ENCODE measurements at places on chromosomes 5 and 9.

- no peaks in the 10 kb centered on the region for H3K27me3 ChIP-seq
- peak overlapping the region; percentile 31 for H3K27ac ChIP-seq
- no peaks in the 10 kb centered on the region for H3K36me3 ChIP-seq
- no peak overlapping the region for H3K4me3 ChIP-seq
- no peak for DNase-seq
- peaks cover 7% of the 10 kb centered on the region for H3K4me1 ChIP-seq
Observed at GRCh38 chr9:81410201-81410600, 279.1 kb downstream of the TLE1 start.

DNA sequence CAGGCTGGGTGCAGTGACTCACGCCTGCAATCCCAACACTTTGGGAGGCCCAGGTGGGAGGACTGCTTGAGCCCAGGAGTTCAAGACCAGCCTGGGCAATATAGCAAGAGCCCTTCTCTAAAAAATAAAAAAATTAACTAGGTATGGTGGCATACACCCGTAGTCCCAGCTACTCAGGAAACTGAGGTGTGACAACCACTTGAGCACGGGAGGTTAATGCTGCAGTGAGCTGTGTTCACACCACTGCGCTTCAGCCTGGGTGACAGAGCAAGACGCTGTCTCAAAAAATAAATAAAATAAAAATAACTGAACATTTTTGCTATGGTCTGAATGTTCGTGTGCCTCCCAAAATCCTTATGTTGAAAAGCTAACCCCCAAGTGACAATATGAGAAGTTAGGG is 24.5 kb downstream of the AGTPBP1 start:
- no peak overlapping the region for H3K27ac ChIP-seq
- DNase-seq, result no peak
- H3K4me1 ChIP-seq, result no peaks in the 10 kb centered on the region
- no peaks in the 10 kb centered on the region for H3K27me3 ChIP-seq
- H3K4me3 ChIP-seq, result no peak overlapping the region

DNA sequence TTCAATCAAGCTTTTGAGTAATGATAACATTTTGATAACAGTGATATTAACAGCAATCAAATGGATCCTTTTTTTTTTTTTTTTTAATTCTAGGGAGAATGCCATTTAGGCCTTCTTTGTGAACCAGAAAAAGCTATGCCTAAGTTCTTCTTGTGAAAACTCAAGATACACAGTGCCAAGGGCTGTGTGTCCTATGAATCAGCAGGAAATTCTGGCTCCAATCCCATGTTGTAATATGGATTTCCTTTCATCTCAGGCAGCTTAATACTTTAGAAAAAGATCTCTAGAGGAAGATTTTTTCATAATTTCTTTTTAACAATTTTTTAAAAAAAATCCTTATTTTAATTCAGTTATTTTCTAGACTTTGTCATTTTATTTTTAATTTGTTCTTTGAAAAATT is 96.1 kb downstream of the NUDT12 start:
- H3K27me3 ChIP-seq, result no peaks in the 10 kb centered on the region
- no peaks in the 10 kb centered on the region for H3K36me3 ChIP-seq
- H3K4me1 ChIP-seq, result peaks cover 7% of the 10 kb centered on the region
- no peak for DNase-seq
- H3K27ac ChIP-seq, result no peak overlapping the region
- no peak overlapping the region for H3K4me3 ChIP-seq

DNA sequence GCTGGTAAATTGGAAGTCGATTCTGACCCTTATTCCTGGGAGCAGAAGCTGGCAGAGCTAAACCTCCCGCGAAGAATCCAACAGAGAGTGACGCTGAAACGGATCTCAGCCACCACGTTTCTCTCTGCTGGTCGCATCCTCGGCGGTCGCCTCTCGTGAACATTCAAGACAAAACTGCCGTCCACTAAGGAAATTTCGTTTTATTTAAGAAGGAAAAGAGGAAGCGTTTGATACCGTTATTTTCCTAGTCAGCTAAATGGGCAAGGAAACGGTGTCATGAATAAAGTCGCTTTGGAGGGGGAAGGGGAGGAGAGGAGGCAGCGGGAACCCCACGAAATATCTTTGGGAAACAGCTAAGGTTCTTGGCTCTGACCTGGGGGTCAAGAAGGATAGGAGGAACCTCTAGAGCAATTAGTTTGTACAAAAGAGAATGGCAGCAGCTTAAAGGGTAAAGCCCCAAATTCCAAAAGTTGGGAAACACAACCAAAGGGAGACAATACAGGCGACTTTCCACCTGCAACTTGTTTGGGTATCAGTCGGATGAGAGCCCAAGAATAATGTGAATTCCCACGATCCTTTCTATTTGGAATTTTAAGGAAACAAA is 1.9 kb downstream of the FOXB2 start:
- peaks cover 94% of the 10 kb centered on the region for H3K27me3 ChIP-seq
- no peak for DNase-seq
- H3K36me3 ChIP-seq, result no peaks in the 10 kb centered on the region
- H3K27ac ChIP-seq, result no peak overlapping the region
- H3K4me3 ChIP-seq, result no peak overlapping the region

- H3K27ac ChIP-seq, result no peak overlapping the region
- no peaks in the 10 kb centered on the region for H3K36me3 ChIP-seq
- H3K4me3 ChIP-seq, result no peak overlapping the region
- H3K27me3 ChIP-seq, result peaks cover 100% of the 10 kb centered on the region
- H3K4me1 ChIP-seq, result no peaks in the 10 kb centered on the region
Observed at GRCh38 chr5:154484393-154485095, 6.5 kb upstream of the HAND1 start.

DNA sequence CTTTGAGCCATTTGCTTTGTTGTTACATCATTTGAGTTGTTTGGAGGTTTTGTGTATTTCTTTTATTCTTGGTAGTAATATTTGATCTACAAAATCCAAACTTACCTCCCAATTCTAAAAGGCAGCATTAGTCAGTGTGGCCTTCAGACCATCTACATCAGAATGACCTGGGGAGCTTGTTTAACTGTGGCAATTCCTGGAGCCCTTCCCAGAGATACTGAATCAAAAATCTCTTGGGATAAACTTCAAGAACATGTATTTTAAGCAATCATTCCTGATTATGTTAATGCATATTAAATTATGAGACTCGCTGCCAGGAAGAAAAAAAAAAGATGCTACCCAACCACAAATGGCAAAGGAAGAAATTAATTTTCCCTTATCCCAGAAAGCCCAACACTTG is 268.9 kb upstream of the PDE4D start:
- DNase-seq, result no peak
- peaks cover 9% of the 10 kb centered on the region for H3K27me3 ChIP-seq
- H3K4me3 ChIP-seq, result no peak overlapping the region
- H3K36me3 ChIP-seq, result no peaks in the 10 kb centered on the region
- no peaks in the 10 kb centered on the region for H3K4me1 ChIP-seq

DNA sequence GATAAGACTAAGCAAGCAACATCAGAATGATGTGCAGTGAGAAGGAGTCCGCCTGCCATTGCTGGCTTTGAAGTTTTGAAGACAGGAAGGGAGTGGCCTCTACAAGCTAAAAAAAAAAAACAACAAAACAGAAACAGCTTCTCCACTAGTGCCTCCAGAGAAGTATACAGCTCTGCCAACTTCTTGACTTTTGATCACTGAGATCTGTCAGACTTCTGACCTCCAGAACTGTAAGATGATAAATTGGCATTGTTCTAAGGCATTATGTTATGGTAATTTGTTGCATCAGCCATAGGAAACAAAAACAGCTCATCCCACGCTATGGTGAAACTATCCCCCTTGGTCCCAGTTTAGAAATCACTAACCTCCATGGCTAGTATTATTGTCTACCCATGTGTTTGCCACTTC is 131.0 kb upstream of the VCAN start:
- DNase-seq, result no peak
- no peaks in the 10 kb centered on the region for H3K27me3 ChIP-seq
- no peak overlapping the region for H3K4me3 ChIP-seq
- H3K27ac ChIP-seq, result no peak overlapping the region

GRCh38 chr9:97276310-97276852 is 31.1 kb upstream of the CCDC180 start:
- H3K4me1 ChIP-seq, result no peaks in the 10 kb centered on the region
- no peaks in the 10 kb centered on the region for H3K36me3 ChIP-seq
- H3K4me3 ChIP-seq, result no peak overlapping the region

- no peak overlapping the region for H3K27ac ChIP-seq
- no peaks in the 10 kb centered on the region for H3K36me3 ChIP-seq
- DNase-seq, result no peak
Observed at GRCh38 chr5:83387041-83387440, 84.5 kb upstream of the VCAN start.

GRCh38 chr5:115857057-115857479 is 15.3 kb downstream of the AP3S1 start:
- no peak for DNase-seq
- no peak overlapping the region for H3K4me3 ChIP-seq
- H3K27ac ChIP-seq, result peak overlapping the region; percentile 20
- H3K4me1 ChIP-seq, result peaks cover 19% of the 10 kb centered on the region

DNA sequence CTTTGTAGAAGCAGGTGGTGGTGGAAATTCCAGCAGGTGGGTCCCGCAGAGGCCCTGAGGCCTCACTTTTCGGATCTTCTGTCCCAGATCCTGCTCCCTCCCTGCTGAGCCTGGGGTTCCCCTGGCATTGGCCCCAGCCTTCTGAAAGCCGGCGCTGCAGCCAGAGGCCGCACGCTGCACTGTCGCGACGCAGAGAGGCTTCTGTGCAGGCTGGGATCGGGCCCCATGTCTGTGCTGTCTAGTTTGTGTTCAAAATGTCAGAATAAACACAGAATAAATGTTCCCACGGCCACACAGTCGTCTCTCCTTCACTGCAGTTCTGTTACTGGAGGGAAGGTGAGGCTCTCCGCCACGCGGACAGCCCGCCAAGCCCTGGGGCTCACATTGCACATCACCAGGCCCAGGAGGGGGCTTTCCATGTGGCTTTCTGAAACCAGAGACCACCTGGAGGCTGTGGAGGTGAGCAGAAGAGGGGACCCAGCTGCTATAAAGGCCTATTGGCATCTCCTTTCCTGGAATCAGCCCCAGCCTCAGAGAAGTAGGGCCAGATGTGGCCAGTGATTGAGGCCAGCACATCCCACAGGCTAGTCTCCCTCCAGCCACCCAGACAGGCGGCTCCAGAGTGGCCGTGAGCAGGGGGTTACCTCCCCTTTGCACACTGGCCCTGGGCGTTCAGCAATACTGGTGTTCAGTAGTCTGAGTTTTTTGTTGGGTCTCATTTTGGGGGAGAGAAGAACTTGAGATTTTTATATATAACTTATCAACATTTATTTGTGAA is 46.5 kb downstream of the USP20 start:
- DNase-seq, result no peak
- no peaks in the 10 kb centered on the region for H3K36me3 ChIP-seq
- H3K27ac ChIP-seq, result no peak overlapping the region
- H3K4me3 ChIP-seq, result no peak overlapping the region

DNA sequence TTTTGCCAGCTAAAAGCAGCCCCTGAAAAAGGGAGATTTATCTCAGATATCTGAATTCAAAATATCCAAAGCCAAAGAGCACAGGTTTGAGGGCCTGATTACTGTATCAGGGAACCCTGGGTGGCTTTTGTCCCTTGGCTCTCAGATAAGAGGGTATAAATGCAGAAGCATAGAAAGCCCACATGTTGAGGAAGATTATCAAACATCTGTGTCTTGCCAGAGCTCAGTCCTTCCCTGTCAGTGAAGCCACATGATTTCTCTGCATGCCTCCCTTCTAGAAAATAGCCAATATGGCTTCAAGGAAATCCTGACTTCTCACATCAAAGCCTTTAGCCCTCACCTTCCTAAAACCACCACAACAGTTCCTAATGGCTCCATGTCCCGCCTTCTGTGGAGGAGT is 408.0 kb upstream of the DMAC1 start:
- DNase-seq, result no peak
- no peak overlapping the region for H3K27ac ChIP-seq

DNA sequence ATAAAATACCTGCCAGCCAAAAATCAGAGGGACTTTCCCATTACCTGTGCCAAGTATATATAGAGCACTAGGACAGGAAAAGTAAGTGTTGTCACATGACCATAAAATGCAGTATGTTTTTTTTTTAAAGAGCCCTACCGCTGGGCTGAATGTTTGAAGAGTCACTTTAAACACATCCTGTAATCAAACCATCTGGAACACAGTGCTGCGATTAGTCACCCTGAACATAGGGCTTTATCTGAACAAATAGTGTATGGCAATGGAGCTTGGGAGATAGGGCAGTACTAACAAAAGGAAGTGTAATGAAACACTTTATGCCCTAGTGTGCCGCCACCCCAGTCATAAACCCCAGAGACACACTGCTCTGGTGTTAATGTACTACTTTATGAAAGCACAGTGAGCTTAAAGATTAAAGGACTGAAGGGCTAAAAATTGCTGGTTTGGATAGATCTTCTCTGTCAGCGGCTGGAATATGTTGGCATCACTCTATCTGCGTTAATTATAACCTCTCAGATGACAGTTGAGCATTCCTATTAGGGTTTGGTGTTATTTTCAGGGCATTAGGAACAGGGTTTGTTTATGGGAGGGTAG is 90.4 kb downstream of the ZNF608 start:
- H3K27ac ChIP-seq, result peak overlapping the region; percentile 83
- H3K27me3 ChIP-seq, result no peaks in the 10 kb centered on the region
- peak overlapping the region; percentile 8 for H3K4me3 ChIP-seq
- H3K4me1 ChIP-seq, result peaks cover 34% of the 10 kb centered on the region
- no peak for DNase-seq
